ENCODE measurements at places on chromosomes 16 and 17.

DNA sequence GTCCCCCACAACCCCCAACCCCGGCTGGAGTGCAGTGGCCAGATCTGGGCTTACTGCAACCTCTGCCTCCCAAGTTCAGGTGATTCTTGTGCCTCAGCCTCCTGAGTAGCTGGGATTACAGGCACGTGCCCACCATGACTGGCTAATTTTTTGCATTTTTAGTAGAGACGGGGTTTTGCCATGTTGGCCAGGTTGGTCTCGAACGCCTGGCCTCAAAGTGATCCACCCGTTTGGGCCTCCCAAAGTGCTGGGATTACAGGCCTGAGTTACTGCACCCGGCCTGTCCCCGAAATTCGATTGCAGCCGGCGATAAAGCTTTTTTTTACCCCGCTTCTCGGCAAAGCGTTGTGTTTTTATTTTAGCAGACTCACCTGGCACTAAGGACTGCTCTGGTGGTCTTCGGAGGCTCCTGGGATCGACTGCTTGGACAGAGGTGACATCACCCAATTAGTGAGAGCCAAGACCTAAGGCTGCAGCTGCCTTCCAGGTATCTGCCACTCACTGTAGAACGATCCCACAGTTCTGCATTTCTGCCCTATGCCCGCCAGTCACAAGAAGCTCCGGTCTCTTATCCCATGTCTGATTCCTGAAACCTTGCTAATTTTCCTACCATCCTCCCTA is 82.2 kb upstream of the ARL4D start:
- no peak for DNase-seq

GRCh38 chr17:53570731-53571130 is 252.0 kb upstream of the KIF2B start:
- no peak for DNase-seq

GRCh38 chr17:67388986-67389385 is 11.9 kb downstream of the PITPNC1 start:
- no peak for DNase-seq

GRCh38 chr16:58306327-58306726 is 11.5 kb upstream of the PRSS54 start:
- no peak for DNase-seq

DNA sequence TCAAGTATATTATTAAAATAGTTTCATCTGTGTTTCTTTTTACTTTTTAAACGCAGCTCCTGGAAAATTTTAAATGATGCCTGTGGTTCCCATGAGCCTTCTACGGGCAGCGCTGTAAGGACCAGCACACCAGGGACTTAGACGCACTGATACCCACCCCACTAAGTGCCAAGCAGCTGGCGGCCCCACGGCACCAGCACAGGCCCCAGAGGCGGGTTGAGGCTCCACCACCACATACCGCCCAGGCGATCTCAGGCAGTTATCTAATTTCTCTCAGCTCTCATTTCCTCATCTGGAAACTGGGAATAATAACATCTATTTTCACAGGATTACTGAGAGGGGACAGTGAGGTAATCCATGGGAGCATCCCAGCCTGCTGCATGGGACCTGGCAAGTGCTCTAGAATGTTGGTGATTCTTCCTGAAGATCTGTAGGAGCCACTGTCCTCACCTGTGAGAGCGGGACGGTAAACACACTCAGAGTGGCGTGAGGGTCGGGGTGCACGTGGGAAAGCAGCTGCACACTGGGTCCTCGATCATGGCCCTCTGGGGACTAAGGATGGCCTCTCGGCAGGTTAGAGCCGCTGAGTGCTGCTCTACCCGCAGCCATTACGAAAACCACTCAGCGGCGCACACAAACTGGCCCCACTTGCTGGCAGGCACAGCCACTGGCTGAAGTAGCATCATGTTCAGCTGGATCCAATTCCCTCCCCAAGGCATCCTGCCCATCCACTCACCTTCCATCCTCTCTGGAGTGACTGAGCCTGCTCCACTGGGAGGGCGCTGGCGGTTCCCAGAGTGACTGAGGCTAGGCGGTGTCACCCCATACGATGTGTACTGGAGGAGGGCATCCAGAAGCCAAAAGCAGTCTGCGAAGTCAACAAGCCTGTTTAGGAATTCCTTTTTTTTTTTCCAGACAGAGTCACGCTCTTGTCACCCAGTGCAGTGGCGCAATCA is 17.6 kb upstream of the SLC38A8 start:
- DNase-seq, result no peak

GRCh38 chr16:15611610-15612009 is 31.3 kb downstream of the MARF1 start:
- no peak for DNase-seq

GRCh38 chr16:49431040-49431439 is 57.4 kb downstream of the C16orf78 start:
- no peak for DNase-seq

Data from GM12891 (cell line).